SJSA1 (cell line): ENCODE measurements at places on chromosomes 1 and 21. TPM values are rescaled to one million over a fixed set of nuclear protein-coding genes. Genes with fewer than 3 reads are reported as not detected.

Gene TNFAIP8L2
- not detected in 2 replicates for total RNA-seq

Gene CYP2J2
- total RNA-seq = not detected in 2 replicates

DNA sequence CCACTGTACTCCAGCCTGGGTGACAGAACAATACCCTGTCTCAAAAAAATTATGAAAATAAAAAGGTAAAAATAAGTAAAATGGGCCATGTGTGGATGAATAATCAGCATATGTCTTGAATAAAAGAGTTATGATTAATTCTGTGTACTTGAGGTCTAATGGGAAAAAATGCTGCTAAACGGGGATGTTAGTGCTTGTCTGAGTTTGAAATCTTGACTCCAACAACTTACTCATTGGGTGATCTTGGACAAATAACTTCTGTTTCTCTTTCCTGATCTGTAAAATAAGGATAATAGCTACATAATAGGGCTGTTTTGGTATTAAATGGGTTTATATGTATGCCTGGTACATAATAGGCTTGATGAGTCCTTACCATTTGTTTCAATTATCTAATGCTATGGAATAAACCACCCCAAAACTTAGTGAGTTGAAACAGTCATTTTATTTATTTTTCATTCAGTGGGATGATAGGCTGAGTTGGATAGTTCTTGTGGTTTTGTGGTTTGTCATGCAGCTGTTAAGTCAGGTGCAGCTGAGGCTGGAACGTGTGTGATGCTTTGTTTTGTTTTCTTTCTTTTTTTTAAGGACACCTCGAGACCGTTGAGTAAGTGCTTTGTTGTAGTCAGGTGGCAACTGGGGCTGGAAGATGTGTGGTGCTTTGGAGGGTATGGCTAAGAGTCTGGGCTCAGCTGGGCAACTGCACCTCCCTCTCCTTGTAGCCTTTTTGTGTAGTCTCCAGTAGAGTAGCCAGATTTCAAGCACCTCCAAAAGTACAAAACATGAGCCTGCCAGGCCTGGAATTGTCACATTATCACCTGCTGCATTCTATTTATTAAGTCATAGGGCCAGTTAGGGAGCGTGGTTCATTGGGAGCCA, 4.9 kb downstream of the MDM4 start:
- peak; percentile 12 for DNase-seq
- no peaks in the 10 kb centered on the region for H3K27me3 ChIP-seq

GRCh38 chr1:90834886-90835660, 118.0 kb upstream of the BARHL2 start:
- DNase-seq = no peak
- no peaks in the 10 kb centered on the region for H3K27me3 ChIP-seq
- no peak overlapping the region for H3K27ac ChIP-seq
- H3K36me3 ChIP-seq = no peaks in the 10 kb centered on the region

- DNase-seq = no peak
- no peaks in the 10 kb centered on the region for H3K27me3 ChIP-seq
Observed at GRCh38 chr1:14576155-14576554, 22.3 kb upstream of the KAZN start.

Gene PGLYRP3
- not detected in 2 replicates for total RNA-seq

DNA sequence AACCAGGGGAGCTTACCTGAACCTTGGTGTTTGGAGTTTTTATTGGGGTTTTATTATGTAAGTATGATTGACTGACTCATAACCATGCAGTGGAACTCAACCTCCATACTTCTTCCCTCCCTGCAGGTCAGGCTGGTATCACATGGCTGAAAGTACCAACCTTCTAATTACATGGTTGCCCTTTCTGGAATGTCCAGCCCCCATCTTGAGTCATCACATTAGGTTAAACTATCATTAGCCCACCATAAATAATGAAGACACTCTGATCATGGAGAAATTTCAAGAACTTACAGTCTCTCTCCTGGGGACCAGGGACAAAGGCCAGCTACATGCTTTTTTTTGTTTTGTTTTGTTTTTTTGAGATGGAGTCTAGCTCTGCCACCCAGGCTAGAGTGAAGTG, 19.2 kb upstream of the DPH5 start:
- no peaks in the 10 kb centered on the region for H3K27me3 ChIP-seq
- H3K4me1 ChIP-seq = 0 out of 2 replicates have a peak, but pooled peaks cover 6% of the 10 kb centered on the region
- H3K4me3 ChIP-seq = no peak overlapping the region

- no peak overlapping the region for H3K4me3 ChIP-seq
- DNase-seq = peak; percentile 36
- peaks cover 10% of the 10 kb centered on the region for H3K4me1 ChIP-seq
Observed at GRCh38 chr1:6248161-6248776, 4.3 kb downstream of the HES3 start.

DNA sequence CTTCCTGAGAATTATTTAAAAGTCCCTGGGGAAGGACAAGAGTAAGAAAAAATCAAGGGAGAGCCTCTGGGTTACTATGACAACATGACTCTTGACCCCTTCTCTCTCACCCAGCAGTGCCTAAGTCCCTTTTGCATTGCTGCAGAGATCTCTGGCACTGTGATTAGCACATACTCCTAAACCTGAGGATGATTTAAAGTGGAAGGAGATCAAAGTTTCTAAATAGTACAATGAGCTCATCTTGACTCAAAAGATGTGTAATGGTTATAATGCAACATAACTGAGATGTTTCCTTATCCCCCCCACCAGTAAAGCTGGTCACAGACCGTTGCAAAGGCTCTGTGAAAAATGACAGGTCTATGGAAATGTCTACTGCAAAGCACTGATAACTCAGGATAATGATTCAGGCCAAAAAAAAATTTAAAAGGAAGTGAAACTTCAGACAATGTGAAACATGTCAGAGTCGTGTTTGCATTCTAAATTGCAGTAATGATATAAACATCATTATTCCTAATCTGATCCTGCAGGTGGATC, 519.2 kb downstream of the KIF26B start:
- no peak overlapping the region for H3K27ac ChIP-seq
- H3K4me3 ChIP-seq = no peak overlapping the region
- no peaks in the 10 kb centered on the region; the same call in 1 of the 2 replicates for H3K36me3 ChIP-seq
- no peak for DNase-seq

GRCh38 chr1:5746611-5747425, 245.4 kb downstream of the NPHP4 start:
- H3K4me3 ChIP-seq = no peak overlapping the region
- H3K27ac ChIP-seq = no peak overlapping the region
- no peaks in the 10 kb centered on the region for H3K36me3 ChIP-seq

DNA sequence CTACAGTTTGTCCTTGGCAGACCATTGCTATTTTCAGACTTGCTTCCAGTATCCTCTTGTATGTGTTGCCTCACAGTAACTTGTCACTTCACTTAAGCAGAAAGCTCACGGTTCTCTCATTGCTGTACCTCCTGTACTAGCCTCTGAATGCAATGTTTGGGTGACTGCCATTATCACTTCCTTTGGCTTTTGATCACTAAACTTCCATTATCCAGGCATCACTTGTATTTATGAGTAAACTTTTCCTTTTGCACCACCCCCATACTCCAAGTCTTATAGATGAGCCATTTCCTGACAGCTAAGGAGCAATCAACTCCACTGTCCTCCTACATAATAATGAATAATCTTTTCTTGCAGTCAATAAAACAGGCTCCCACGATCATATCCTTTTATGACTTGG, 255.3 kb downstream of the PDE4B start:
- H3K4me3 ChIP-seq = no peak overlapping the region
- H3K36me3 ChIP-seq = no peaks in the 10 kb centered on the region
- H3K4me1 ChIP-seq = no peaks in the 10 kb centered on the region
- no peak overlapping the region for H3K27ac ChIP-seq

DNA sequence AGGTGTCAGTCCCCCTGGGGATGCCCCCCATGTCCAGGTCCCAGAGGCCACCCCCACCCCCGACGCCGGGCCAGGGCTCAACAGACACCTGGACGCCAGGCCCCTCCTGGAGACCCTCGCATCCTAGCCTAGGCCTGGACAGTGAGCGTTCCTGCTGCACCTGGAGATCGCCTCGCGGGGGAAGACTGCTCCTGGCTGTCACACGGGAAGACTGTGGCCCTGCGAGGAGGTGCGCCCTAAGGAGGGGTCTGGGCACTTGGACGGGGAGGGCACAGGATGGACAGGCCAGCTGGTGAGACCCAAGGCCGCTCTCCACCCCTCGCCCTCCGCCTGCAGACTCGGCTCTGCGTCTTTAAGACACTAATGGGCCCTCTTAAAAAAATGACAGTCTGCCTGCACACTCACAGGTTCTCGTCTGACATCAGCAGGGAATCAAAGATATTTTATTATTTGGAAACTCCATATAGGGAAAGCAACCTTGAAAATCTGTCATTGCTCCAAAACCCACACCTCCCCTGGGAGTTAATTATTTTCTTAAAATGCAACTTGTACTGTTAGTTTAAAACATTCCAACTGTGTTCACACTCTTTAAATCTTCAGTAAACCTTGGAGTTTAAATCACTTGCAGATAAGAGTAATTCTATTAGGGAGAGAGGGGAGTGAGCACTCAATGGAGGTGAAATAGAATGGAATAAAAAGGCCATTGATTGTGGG, 45.6 kb upstream of the ACTRT2 start:
- no peaks in the 10 kb centered on the region for H3K27me3 ChIP-seq
- no peaks in the 10 kb centered on the region for H3K36me3 ChIP-seq
- no peaks in the 10 kb centered on the region for H3K4me1 ChIP-seq
- H3K4me3 ChIP-seq = no peak overlapping the region
- peak; percentile 39 for DNase-seq

- H3K4me3 ChIP-seq = no peak overlapping the region
- H3K27ac ChIP-seq = no peak overlapping the region
- DNase-seq = no peak
- no peaks in the 10 kb centered on the region for H3K4me1 ChIP-seq
- no peaks in the 10 kb centered on the region for H3K36me3 ChIP-seq
Observed at GRCh38 chr21:32806810-32807386, 35.3 kb upstream of the PAXBP1 start.

DNA sequence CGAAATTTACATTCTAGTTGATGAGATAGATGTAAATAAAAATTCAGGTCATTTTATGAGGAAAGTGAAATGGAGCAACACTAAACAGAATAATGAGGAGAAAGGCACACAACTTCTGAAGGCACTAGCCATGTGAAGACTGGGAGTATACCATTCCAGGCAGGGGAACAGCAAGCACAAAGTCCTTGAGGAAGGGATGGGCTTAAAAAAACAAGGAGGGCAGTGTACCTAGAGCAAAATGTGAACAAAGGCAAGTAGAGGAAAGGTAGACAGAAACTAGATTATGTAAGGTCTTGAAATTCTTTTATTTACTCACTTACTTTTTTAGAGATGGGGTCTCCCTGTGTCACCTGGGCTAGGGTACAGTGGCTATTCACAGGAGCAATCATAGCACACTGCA, 54.1 kb upstream of the LRIG2 start:
- no peak for DNase-seq
- no peak overlapping the region for H3K4me3 ChIP-seq
- H3K27ac ChIP-seq = no peak overlapping the region
- no peaks in the 10 kb centered on the region for H3K36me3 ChIP-seq
- H3K4me1 ChIP-seq = no peaks in the 10 kb centered on the region

GRCh38 chr1:154990276-154990675, 3.1 kb upstream of the LENEP start:
- H3K36me3 ChIP-seq = peaks cover 45% of the 10 kb centered on the region
- H3K4me1 ChIP-seq = peaks cover 11% of the 10 kb centered on the region
- no peak overlapping the region for H3K27ac ChIP-seq
- H3K4me3 ChIP-seq = no peak overlapping the region
- H3K27me3 ChIP-seq = no peaks in the 10 kb centered on the region

Gene GPR157
- total RNA-seq = 6.0 and 6.5 TPM in 2 replicates
